Activated T-helper 2 cell treated with anti-CD3 and anti-CD28 coated beads, Interferon-gamma antibody, Interleukin-2, Interleukin-4, amounts not matched to agents 10 μg/mL and 5 μg/mL and 100 μg/mL, durations not matched to agents 14 hours and 24 hours and 36 hours (primary cell): ENCODE measurements at places on chromosomes 12 and 14.
A peak's percentile ranks its signal among the peaks of the same experiment; 100 is the strongest.

DNA sequence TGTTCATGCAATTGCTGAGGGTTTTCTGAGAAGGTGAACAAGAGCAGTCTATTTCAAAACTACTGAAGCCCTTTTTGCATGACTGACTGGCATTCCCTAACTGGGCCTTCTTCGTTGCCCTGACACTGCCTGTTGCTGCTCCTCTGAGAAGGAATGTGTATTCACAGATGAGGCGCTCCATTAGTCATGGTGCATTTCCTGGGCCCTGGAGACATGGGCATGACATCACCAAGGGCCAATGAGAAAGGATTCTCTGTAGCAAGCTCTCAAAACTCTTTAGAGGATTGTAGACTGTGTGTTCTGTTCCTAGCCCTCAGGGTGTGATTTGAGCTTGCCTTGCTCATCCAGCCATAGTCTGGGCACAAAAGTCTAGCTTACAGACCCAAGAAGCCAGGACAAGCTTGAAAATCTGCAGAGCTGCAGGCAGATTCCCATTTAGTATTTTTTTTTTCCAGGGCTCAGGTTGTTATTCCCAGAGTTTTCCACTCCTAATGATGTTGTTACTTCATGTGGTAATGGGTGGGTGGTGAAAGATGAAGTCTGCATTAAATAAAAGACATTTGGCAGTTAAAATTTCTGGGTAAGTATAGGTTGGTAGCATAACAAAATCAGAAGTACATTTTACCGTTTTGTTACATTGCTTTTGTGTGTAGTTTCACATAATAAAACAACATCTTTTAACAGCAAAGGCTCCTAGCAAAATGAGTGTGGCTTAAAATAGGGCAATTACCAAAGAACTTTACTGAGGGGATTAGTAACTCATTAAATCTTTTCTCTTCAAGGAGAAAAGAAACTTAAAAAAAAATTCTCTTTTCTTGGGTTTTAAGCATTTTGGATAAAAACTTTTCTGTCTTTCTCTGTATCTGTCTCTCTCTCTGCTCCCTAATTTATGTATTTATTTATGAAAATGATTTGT, 318.4 kb downstream of the RAD51B start:
- H3K27ac ChIP-seq = no peak overlapping the region
- H3K4me1 ChIP-seq = peaks cover 4% of the 10 kb centered on the region
- no peak for DNase-seq
- no peak overlapping the region for H3K4me3 ChIP-seq
- no peaks in the 10 kb centered on the region for H3K27me3 ChIP-seq

GRCh38 chr14:22315336-22315735, 273.7 kb downstream of the DAD1 start:
- no peak for DNase-seq
- no peak overlapping the region for H3K4me3 ChIP-seq
- no peaks in the 10 kb centered on the region for H3K36me3 ChIP-seq
- H3K27me3 ChIP-seq = no peaks in the 10 kb centered on the region
- H3K4me1 ChIP-seq = no peaks in the 10 kb centered on the region
- peak overlapping the region; percentile 49 for H3K27ac ChIP-seq

- no peaks in the 10 kb centered on the region for H3K27me3 ChIP-seq
- DNase-seq = no peak
- peak overlapping the region; percentile 34 for H3K27ac ChIP-seq
- H3K36me3 ChIP-seq = peaks cover 10% of the 10 kb centered on the region
These were observed 22.1 kb downstream of the ZFP36L1 start for GRCh38 chr14:68770553-68771286.

GRCh38 chr12:84508851-84509260, 403.7 kb downstream of the SLC6A15 start:
- no peaks in the 10 kb centered on the region for H3K4me1 ChIP-seq
- H3K27ac ChIP-seq = no peak overlapping the region
- no peaks in the 10 kb centered on the region for H3K27me3 ChIP-seq
- H3K4me3 ChIP-seq = no peak overlapping the region
- no peaks in the 10 kb centered on the region for H3K36me3 ChIP-seq
- DNase-seq = no peak
